ENCODE measurements at places on chromosomes 7 and 10. TPM values are rescaled to one million over a fixed set of nuclear protein-coding genes. Genes with fewer than 3 reads are reported as not detected.

The RASA4B gene
- 9.5 TPM for polyA plus RNA-seq

The KIAA1549 gene
- 2.5 TPM for polyA plus RNA-seq

The AQP1 gene
- polyA plus RNA-seq = 3.9 TPM

The PNLIP gene
- not detected for polyA plus RNA-seq

The TMEM196 gene
- not detected for polyA plus RNA-seq

The ENTPD1 gene
- polyA plus RNA-seq = 0.20 TPM

The RELN gene
- 4.3 TPM for polyA plus RNA-seq

The MRPL32 gene
- polyA plus RNA-seq = 44.5 TPM

The WDR86 gene
- 0.04 TPM for polyA plus RNA-seq

GRCh38 chr7:97601931-97602457 lies 129.9 kb upstream of the TAC1 start:
- no peak for DNase-seq

GRCh38 chr7:47535035-47535703 lies 46.7 kb downstream of the TNS3 start:
- DNase-seq = no peak

DNA sequence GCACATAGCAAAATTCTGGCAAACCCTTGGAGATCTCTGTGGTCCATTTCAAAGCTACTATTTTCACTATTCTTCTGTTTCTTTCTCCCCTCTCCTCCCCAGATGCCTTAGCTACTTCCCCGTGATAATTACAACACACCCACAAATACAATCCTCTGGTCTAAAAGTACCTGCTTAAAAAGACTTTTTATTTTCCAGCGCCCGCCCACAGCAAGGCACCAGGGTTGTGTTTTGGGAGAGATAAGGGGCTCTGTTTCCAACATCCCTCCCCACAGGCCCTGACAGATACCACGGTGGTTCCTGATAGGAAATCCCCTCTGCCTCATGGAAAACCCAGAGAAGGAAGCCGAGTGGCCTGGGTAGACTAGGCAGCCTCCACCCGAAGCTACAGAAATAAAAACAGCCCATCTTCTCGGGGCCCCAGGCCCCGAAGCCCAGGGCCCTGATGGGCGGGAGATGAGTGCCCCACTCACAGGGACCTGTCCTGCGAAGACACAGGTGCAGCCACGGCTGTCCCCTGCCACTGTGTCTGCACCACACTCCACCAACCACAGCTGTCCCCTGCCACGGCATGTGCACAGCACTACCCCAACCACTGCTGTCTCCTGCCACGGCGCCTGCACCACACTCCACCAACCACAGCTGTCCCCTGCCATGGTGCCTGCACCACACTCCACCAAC lies 19.7 kb downstream of the CALML5 start:
- no peak for DNase-seq

DNA sequence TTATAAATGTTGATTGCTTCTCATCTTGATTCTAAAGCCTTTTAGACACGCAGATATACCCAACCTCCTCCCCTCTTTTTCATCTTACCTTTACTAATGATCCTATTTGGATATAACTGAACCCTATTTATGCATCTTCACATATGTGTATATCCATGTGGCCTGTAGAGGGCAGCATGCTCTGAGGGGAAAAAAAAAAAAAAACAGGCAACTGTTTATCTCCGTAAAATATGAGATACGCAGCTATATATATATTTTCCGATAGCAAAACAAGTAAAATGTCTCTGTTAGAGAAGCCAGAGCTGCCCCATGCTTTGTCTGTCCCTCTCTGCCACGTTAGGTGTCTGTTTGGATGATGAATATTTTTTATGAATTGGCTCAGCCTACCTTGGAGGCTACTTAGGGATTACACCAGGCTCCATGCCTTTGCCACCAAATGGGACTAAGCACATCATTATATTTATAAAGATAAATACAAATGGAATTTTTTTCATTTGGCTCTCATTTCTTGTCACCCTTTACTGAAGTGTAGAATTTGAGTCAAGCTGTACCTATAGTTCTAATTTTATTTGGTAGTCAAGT lies 174.8 kb upstream of the FZD1 start:
- DNase-seq = no peak

- no peak for DNase-seq
Observed at GRCh38 chr7:36668080-36668479, 56.2 kb downstream of the AOAH start.

- DNase-seq = no peak
Observed at GRCh38 chr7:47480576-47481538, 101.1 kb downstream of the TNS3 start.

DNA sequence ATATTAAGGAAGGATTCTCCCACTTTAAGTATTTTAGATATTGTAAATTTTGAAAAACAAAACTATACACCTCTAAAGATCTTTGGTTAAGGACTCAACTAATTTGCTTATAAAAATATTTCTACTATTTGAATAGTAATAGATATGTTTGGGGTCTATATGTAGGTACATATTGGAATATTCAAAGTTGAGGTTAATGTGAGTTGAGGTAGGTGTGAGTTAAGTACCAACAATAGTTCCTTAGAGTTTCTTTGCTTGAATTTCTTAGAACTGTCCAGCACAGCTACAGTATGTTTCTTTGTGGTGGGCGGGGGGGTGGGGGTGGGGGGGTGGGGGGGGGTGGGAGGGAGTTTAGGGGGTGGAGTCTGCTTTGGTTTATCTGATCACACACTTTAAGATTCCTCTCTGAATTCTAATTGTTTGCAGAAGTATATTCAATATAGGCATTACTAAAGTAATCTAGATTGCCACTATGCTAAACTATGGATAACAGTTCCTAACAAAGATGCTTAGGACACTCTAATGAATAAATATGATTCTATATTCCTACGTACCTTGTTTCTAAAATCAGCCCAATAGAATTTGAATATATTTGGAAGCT lies 2.1 kb downstream of the GRM3 start:
- no peak for DNase-seq

DNA sequence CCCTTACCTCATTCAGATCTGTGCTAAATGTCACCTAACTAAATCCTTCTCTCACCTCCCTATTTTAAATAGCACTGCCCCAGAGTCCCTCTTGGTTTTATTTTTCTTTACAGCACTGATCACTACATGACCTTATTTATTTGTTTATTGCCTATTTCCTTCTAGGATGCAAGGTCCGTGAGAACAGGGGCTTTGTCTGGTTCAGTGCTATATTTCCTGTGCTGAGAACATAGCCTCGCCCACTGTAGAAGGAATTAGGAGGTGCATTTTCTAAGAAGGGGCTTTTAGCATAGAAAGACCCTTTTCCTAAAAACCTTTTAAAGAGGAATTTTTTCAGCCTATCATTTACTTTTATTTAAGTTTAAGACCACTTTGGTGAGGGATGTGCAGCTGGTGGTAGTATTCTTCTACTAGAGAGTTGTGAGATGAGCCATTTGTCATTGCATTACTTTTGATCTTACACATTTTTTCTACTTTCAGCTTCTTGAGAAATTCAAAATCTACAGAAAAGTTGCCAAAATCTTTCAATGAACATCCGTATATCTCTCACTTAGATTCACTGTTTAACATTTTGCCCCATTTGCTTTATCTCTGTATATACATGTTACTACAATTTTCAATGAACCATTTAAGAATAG lies 13.5 kb upstream of the PCGF5 start:
- DNase-seq = no peak

DNA sequence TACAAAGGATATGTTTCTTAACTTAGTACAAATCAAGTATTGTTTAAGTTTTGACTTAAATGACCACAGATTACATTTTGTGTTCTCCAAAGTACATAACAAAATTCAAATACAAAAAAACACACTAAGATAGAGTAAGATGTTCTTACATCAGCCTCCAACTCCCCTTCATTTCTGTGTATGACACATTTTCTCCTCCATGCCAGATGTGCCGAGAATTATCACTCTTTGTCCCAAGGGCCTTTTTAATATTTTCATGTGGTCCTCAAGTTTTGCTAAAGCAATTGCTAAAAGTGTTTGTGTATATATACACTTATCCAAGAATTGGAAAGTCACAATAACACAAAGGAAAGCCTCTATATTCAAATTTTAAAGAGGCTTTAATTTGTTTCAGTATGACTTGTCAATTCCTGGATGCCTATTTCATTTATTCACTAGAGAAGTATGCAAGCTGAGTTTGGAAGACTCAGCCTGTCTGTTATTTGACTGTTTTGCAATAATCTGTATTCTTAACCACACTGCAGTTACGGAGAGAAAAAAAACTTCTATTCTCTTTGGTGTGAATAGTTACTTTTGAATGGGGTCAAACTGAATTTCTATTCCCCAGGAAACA lies 586.4 kb upstream of the SEMA3D start:
- peak; percentile 35 for DNase-seq

DNA sequence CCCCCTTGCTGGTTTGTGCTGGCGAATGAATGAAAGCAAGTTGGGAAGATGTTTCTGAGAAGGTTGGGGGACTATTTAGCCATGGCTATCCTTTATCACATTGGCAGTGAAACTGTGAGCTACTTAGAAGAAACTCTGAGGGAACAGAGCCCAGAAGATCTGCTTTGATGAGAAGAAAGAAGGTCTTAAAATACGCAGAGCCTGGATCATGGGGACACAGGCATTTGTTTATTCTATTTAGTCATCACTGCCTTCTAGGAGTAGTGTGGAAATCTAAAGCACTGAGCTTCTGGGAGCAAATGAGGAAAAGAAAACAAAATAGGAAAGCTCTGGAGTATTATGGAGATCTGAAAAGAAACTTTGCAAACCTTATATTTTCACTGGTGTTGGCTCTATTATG lies 28.5 kb downstream of the CPED1 start:
- peak; percentile 37 for DNase-seq

DNA sequence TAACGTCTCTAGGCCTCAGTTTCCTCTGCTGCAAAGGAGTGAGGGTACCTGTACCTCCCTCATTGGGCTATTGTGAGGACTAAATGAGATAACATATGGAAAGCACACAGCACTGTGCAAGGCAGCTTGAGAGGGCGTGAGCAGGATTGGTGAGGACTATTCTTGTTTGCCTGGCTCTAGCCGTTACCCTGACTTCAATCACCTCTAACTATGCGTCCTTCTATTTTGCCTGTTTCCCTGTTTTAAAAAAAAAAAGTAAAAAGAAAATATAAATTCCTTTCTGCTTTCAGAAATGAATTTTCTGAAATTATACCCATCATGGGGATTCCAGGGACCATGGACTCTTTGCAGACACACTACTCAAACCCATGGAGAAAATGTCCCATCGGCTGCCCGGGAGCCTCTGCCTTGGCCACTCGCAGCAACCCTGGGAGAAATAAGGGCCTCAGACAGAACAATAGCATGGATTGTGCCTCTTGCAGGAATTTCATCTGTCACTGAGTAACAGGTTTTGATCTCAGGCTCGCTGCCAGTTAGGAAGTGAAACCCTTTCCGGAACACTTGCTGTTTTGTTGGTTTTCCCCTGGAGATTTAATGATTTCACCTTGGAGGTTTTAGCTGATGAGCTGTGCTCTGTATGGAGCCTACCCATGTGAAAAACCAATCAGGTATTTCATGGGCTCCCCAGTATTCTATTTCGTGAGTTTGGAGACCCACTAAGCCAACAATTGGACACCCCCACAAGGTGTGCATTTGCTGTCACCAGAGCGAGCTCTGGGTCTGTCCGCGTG lies 55.6 kb downstream of the STEAP1B start:
- DNase-seq = no peak

DNA sequence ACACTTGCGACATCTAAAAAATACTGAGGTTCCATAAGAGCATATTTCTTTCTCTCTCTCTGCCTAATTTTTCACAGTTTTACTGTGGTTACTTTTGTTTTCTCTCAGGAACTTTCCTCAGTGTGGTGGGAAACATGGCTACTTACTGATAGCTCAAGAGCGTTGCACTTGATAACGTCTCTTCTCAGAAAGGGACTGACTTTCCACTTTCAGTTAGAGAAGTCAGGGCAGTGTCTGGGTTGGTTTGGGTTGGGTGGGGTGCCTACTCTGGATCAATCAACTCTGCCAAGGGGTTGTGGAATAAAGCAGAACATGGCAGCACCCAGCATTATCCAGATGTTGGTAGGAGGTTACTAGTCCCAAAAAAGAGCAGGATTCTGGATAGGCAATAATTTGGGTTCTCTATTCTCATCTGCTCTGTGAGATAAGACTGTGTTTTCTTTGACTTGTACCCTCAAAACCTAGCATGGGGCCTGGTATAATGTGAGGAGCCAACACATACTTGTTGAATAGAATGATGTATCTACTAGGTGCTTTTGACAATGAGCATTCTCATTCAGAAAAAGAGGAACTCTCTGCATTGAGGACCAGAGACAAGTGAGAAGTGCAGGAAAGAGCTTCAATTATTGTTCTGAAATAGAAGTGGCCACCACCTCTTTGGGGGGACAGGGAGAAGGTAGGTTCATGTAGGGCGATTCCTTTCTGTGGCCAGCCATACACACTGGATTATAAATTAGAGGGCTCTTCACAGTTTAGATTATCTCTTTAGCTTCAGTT lies 315.7 kb downstream of the REEP3 start:
- DNase-seq = no peak

DNA sequence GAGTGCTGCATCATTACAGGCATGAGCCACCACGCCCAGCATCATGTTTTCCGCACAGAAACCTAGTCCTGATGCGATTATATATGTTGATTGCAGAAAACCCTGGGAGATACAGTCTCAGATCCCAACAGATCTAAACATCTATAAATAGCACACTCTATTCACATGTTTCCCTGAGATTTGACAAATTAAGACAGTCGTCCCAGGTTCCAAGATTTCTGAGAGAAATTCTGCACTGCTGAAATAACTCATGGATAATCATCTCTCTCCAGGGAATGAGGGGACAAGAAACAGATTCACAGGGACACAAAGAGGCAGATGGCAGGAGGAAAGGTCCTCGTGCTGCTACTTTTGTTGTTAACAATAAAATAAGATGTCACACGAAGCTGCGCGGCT lies 393.1 kb upstream of the CELF2 start:
- no peak for DNase-seq
